ENCODE measurements at places on chromosomes 6 and 20.

- no peak for DNase-seq
Observed at GRCh38 chr6:31016659-31017299, 6.5 kb downstream of the MUC22 start.

DNA sequence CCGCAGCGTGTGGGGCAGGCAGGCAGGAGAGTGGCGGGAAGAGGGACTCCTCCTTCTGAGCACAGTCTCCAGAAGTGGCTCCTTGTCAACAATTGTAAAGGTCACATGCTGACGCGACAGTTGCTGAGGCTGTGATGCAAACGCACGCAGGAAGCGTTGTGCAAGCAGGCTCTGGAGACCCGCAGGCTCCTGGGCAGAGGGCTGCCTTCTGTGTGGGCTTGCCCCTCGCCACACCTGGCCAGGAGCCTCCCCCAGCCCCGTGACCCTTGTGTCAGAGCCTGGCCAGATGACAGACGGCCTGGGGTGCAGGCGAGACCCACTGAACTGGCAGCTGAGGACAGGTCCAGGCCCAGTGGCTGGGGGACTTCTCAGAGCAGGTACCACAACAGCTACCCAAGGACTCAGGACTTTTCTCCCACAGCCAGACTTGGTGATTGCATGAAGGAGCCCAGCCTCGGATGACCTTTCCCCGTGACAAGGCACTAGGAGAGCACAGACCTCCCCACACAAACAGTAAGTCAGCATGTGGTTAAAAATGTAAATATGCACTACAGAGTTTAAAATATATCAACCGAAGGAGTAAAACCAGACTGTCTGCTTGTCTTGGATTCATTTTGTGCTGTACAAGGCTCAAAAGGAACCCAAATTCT is 222.1 kb upstream of the RREB1 start:
- DNase-seq: no peak

- DNase-seq: no peak
Observed at GRCh38 chr6:96657344-96657743, 94.4 kb downstream of the FHL5 start.

- no peak for DNase-seq
Observed at GRCh38 chr6:121032268-121033006, 301.8 kb downstream of the TBC1D32 start.

DNA sequence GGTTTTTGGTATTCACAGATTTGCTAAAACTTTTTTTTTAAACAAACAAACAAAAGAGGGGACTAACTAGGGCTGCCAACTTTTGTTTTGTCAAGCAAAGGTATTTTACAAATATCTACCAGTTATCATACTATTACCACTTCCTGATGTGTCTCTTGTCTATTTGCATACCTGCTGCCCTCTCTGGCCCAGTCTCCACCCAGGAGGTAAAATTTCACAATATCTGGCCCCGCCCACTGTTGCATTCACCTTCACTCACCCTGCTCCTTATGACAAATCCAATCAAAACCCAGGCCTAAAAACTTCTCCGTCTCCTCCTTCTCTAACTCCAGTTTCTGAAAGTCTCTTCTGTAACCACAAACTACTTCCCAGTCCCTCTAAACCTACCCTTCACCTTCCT is 82.2 kb downstream of the TRERF1 start:
- DNase-seq: no peak

- DNase-seq: no peak
Observed at GRCh38 chr6:134376785-134377184, 58.9 kb upstream of the SGK1 start.

GRCh38 chr6:157280947-157281346 is 42.4 kb downstream of the TMEM242 start:
- DNase-seq: no peak

Measured in right kidney (tissue), 9 donors.